ENCODE measurements at places on chromosomes 11 and 22.

- no peak for DNase-seq
Observed at GRCh38 chr22:41052661-41053490, 39.5 kb upstream of the EP300 start.

DNA sequence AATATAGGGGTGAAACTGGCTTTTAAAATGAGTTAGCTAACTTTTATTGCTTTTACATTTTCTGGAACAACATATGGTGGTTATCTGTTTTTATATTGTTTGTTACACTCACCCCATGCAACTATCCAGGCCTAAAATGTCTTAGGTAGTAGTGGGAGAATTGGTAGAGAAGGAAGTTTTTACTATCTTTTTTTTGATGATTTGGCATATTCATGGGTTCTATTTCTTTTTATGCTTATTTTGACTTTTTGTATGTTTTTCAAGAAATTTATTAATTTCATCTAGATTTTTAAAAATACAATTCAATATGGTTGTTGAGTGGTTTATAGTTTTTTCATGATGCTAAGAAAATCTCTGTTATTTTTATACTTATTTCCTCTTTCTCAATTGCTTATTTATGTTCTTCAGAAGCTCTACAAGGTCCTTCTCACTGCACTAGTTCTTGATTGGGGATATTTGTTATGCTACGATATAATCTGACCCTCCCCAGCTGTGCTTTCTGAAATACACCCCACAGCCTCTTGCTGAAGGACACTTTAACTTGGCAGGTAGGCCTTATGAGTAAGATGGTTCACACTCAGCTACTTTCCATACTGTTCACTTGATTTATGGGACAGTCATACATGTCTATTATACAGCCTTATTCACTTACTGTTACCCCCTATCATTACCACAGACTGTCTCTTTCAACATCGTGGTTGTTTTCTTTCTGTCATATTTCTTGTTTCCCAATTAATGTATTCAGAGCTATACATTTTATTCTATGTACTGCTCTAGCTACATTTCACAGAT lies 431.2 kb downstream of the METTL15 start:
- DNase-seq = no peak

DNA sequence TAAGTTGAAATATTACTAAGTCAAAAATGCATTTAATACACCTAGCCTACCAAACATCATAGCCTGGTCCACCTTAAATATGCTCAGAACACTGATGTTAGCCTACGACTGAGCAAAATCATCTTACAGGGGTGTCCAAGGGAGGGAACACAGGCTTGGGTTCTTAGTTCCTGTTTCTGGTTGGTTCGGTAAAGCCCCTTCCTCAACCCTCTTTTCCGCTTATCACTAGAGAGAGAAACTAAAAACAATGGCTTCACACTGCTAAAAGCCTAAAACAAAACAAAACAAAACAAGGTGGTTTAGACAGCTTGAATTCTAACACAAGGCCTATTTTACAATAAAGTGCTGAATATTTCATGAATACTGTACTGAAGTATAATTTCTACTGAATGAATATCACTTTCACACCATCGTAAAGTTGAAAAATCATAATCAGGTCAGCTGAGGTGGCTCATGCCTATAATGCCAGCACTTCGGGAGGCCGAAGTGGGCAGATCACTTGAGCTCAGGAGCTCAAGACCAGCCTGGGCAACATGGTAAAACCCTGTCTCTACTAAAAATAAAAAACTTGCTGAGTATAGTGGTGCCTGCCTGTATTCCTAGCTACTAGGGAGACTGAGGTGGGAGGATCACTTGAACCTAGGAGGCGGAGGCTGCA lies 118.0 kb downstream of the SIK3 start:
- no peak for DNase-seq

- no peak for DNase-seq
Observed at GRCh38 chr11:124313131-124313530, 618 bp downstream of the OR8D1 start.

DNA sequence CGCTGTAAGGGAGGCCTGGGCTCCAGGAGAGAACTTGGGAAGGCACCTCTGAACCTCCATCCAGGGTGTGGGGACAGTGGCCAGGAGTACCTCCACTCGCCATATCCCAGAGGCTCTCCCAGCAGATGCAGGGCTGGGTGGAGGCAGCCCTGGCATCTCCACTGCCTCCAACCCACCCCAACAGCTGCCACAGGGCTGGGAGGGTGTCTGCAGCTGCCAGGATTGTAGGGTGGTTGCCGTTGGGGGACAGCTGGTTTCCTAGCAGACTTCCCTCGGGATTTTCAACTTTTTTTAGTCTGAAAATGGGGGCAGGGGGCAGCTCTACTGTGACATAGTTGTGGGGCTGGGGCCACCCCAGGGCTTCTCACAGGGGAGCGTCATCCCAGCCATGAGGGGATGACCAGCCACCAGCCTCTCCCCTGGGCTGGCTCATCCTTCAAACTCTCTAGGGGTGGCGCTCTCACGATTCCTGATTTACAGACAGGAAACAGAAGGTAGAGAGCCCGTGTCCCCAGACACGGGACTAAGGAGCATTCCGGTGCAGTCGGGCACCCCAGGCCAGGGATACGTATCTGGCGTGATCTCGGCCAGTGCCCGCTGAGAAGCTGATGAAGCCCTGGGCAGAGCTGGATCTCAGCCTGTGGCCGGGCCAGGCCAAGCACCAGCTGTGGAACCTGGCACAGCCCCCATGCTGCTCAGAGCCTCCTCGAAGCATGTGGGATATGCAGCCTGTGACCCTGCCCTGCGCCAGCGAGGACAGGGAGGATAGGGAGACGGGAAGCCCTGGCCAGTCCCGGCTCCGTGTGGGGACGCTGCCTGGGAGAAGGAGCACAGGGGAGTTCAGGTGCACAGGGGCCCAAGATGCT lies 9.9 kb downstream of the PRR5 start:
- DNase-seq = no peak

- DNase-seq = peak; percentile 70
Observed at GRCh38 chr11:133966921-133967598, 10.3 kb upstream of the IGSF9B start.

- no peak for DNase-seq
Observed at GRCh38 chr11:132457445-132457844, 1074.9 kb downstream of the OPCML start.

DNA sequence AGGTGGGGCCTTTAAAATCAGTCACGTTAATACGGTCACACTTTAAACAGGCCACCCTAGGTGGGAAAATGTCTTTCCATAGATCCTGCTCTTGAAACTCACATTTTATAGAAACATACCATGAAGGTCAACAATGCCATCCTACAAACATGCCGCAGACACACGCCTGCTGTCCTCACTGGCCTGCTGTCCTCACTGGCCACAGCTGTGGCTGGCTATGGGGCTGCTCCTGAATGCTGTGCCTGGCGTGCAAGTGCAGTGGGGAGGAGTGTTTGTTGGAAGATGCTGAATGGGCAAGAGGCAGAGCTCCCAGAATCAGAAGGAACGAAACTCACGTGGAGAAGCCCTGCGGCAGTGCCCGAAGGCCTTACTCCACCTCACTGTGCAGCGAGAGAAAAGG lies 106.2 kb upstream of the BID start:
- DNase-seq = no peak

DNA sequence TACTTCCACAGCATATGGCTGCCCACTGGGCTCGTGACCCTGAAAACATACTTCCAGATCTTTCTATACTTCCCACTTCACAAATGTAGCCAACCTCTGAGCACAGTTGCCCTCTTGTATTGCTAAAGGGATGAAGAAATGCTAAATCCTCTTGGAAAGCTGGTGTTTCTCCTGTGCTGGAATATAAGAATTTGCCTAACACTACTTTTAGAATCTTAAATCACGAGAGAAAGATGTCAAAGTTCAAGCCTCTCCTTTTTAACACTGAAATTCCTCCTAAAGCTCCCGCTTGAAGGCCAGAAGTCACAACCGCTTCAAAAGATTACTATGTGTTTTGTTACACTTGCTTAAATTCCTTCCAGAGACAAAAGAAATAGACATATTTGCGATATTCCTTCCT lies 21.9 kb downstream of the MAML2 start:
- DNase-seq = no peak

GRCh38 chr11:40732132-40732531 lies 727.3 kb downstream of the LRRC4C start:
- no peak for DNase-seq

GRCh38 chr22:28151151-28151816 lies 232.2 kb upstream of the PITPNB start:
- DNase-seq = no peak

DNA sequence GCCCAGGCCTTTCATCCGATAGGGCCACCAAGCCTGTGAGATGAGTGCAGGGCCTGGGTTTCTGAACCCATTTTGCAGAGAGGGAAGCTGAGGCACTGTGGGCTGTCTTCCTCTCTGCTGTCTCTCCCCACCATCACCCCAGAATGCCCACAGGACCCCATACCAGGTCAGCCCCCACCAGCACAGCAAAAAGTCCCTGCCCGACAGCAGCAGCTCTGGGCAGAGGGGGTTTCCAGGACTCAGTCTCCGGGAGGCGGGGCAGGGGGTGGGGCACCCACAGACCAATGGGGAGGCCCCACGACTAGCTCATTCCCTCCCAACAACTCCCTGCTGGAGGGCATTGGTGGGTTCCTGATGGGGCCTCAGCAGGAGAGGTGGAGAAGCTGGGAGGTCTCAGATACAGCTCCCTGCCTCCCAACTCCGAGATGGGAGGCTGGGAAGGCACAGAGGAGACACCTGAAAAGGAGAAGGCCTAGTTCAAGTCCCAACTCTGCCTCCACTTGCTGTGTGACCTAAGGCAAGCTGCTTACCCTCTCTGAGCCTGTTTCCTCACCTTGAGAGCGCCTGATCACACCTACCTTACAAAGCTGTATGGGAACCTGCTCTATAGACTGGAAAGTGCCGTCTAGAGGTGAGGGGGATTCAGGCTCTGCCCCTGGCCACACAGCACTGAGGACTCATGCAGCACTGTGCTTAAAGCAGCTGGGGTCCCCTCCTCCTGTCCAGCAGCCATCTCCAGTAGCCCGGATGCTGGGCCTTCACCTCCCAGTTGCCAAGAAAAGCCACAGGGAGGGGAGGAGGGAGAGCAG lies 3.5 kb downstream of the CBX7 start:
- peak; percentile 65 for DNase-seq

GRCh38 chr11:117107701-117108590 lies 9.7 kb upstream of the SIK3 start:
- DNase-seq = no peak

- no peak for DNase-seq
Observed at GRCh38 chr11:2919837-2920236, 9.4 kb downstream of the PHLDA2 start.

DNA sequence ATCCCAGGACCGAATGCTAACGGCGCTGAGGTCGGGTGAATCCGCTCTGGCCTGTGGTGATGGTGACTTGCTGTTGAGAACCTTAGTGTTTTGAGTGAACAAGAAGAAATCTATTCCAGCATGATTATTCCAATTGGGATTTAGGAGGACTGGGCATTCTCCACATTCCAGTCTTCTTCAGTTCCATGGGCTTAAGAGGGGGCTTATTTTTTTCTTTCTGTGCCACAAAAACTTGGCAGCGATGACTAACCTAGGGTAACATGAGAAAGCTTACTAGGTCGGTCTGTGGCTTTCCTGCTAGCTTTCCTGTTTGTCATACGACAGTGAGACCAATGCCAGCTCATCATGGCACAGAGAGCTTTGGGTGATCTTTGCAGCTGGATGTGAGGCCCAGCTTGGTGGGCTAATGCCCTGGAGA lies 62.9 kb upstream of the ATXN10 start:
- no peak for DNase-seq

DNA sequence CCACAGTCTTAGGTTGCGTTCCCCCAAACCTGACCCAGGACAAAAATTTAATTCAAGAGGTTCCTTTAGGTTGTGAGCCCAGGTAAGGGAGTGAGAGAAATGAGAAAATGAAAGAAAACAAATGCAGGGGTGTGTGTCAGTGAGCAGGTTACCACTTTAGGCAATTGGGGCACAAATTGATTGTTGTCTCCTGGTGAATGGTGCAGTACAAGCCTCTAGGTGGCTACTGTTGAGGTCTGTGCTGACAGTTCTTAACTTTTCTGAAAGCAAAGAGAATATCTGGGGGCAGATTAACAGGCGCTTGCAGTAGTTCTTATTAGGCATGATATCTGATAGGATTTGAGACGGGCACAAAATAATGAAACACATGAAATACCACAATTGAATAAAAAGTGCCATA lies 894.6 kb downstream of the FAM181B start:
- no peak for DNase-seq

DNA sequence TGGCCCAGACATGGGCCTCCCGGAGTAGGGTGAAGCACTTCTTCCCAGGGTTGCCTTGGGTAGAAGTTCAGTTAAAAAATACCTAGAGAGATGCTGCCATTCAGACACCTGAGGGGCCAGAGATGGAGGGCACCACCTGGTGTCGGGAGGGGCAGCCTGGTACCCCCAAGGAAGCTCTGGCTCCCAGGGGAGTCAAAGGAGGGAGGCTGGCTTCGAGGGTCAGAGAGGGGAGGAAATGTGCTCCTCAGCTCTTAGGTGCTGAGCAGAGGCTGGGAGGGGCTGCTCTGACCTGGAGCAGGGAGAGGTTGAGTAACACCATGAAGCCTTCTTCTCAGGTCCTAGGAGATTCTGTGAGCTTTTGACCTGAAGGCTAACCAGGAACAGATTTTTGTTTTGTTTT lies 1.1 kb downstream of the USP35 start:
- no peak for DNase-seq

DNA sequence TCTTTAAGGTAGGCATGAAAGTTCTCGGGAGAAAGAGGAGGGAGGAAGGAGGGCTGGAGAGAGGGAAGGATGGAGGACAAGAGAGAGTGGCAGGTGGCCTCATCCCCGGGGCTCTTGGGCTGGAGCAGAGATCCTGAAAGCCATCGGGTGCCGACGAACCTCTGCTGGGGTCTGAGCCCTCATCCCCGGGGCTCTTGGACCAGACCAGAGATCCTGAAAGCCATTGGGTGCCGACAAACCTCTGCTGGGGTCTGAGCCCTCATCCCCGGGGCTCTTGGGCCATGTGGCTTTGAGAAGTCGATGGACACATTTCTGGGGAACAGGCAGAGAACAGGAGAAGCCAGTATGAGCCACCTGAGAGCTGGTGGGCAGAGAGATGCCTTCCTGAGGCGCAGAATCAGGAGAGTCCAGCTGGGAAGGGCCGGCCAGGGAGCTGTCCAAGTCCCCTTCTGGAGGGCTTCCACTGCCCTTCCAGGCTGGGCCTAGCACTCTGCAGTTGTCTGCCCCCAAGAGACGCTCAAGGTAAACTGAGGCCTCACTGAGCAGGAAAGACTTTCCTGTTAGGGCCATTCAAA lies 1398.1 kb downstream of the BRD1 start:
- no peak for DNase-seq

GRCh38 chr22:37887584-37888378 lies 18.3 kb upstream of the MICALL1 start:
- no peak for DNase-seq

GRCh38 chr11:18731949-18732821 lies 6.2 kb upstream of the IGSF22 start:
- DNase-seq = peak; percentile 74

- DNase-seq = no peak
Observed at GRCh38 chr11:12526789-12527188, 147.4 kb upstream of the TEAD1 start.

GRCh38 chr22:24183321-24184031 lies 2.2 kb downstream of the SUSD2 start:
- DNase-seq = no peak

Measured in stimulated activated CD4-positive, alpha-beta T cell treated with anti-CD3 and anti-CD28 coated beads, Interleukin-1b, Interleukin-23, amount 100 ng/mL, for 4 hours (primary cell).